Thymus (tissue), 14 donors: ENCODE measurements at places on chromosomes 5 and 9. TPM values are rescaled to one million over a fixed set of nuclear protein-coding genes. Genes with fewer than 3 reads are reported as not detected.

The FCN2 gene
- total RNA-seq = 0.52 TPM

The SPAAR gene
- 0.09 TPM for total RNA-seq

The RAB3C gene
- total RNA-seq = 0.19 TPM

The FAM193B gene
- total RNA-seq = 41.7 TPM

The NPDC1 gene
- 4.8 TPM for total RNA-seq

The MAP1B gene
- 1.6 TPM for total RNA-seq

The HINT1 gene
- total RNA-seq = 311 TPM

The PLAC8L1 gene
- total RNA-seq = 0.24 TPM
